ENCODE measurements at places on chromosomes 12 and 14.

DNA sequence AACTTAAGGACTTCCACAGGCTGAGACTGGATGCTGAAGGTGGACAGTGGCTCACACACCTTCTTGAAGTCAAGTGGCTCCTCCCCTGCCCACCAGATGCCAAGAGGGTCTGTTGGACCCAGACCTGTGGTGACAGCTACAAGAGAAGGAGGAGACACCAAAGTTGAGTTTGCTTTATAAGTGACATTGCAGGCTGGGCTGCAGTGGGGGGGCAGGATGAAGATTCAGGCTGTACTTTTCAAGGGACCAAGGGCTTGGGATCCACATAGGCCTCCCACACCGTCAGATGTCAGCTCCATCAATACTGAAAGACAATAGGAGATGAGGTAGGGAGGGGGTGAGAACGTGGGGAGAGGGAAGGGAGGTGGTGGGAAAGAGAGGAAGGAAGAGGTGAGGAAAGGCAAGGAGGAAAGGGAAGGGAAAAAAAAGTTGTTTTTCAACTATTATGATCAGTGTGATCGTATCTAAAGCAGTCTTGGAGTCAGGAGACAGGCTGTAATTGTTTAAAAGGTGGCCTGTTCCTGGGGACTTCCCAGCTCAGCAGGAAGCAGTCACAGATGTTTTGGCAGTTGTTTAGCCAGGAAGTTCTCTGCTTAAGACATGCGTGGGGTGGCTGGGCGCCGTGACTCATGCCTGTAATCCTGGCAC is 84.1 kb upstream of the RESF1 start:
- DNase-seq: peak; percentile 37

GRCh38 chr14:100818221-100818699 is 7.7 kb upstream of the MEG3 start:
- no peak for DNase-seq

GRCh38 chr12:29625359-29625953 is 128.0 kb upstream of the OVCH1 start:
- no peak for DNase-seq

GRCh38 chr12:123102781-123103503 is 47.9 kb downstream of the PITPNM2 start:
- no peak for DNase-seq
